ENCODE measurements at places on chromosomes 3 and 15.

- DNase-seq = no peak
These were observed 604 bp upstream of the EPB42 start for GRCh38 chr15:43221422-43221821.

DNA sequence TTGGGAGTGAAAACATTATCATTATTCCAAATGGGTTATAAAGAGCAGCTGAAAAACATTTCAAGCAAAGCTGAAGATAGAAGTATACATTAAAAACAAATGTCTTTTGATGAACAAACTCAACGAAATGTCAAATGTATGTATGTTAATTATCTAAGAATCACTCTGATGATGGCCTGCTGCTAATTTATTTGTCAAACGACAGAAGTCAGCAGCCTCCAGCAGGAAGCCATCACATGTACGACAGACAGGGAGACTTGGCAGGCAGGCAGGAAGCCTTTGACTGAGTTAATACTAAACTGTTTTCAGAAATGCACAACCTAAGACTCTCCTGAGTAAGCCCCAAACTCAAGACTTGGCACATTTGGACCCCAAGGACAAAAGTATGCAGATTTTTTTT, 491.1 kb downstream of the ZNF385D start:
- DNase-seq = no peak

DNA sequence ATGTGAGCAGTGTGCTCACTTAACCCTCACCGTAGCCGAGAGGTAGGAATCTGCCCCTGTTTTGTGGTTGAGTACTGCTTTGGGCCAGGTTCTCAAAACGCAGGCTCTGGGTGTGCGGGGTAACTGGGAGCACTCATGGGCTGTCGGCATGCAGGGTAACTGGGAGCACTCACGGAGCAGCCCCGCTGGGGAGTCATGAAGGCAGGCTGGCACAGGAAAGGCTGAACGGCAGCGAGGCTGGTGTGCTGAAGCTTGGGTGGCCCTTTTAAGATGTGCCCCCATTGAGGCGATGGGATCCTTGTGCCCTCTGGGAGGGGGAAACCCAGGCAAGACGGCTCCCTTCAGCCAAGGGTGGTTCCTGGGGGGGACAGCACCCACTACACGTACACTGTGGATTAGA, 44.6 kb upstream of the VPS8 start:
- DNase-seq = no peak

GRCh38 chr15:69536726-69537512, 84.3 kb downstream of the RPLP1 start:
- no peak for DNase-seq

DNA sequence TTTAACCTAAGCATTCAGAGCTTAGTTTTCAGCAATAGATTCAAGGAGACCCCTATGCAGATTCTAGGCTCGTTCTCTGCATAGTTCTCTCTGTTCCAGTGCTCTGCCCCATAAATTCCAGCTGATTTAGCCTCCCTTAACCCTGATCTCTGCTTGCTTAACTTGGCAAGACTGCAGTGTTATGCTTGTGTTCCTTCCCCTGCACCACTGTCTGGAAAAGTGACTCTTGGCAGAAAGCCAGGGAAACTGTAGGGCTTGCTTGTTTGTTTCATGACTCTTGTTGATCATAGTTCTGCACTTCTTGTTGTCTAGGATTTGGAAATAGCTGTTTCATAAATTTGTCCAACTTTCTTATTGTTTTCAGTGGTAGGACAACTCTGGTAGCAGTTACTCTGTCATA, 40.1 kb downstream of the ANAPC13 start:
- DNase-seq = peak; percentile 49

GRCh38 chr15:66489179-66489791, 8.3 kb downstream of the SNAPC5 start:
- DNase-seq = no peak

GRCh38 chr3:7204848-7205156, 343.9 kb downstream of the GRM7 start:
- DNase-seq = no peak

DNA sequence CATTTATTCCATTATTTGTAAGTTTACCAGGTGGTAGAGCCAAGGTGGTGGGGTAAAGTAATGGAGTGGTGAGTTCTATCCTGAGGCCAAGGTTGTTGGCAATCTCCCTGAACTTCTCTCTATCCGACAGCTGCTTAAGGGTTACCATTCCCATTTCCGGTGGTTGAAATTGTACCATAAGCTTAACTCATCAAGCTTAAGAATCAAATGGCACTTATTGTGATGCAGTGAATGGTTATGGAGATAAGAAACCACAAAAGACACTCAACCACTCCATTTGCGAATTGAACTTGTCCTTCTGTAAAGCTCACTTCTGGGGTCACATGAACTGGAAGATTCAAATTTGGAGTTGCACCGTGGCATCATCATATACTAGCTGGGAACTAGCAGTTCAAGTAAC, 287.4 kb upstream of the SLCO3A1 start:
- no peak for DNase-seq

- DNase-seq = no peak
These were observed 1.4 kb downstream of the CDAN1 start for GRCh38 chr15:42735382-42736165.

DNA sequence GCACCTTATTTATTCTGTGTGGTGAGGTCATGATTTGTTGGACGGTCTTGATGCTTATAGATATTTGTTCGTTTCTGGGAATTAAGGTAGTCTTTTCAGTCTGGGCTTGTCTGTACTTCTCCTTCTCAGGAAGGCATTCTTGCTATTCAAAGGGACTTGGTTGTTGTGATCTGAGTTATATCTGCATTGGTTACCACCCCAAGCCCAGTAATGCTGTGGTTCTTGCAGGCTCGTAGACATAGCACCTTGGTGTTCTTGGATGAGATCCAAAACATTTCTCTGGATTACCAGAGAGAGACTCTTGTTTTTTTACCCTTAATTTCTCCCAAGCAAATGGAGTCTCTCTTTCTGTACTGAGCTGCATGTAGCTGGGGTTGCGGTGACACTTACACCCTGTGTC, 128.0 kb upstream of the CBLB start:
- no peak for DNase-seq

- DNase-seq = no peak
These were observed 377.4 kb upstream of the RGMA start for GRCh38 chr15:93466380-93466779.

- no peak for DNase-seq
These were observed 298.5 kb upstream of the PPP2R3A start for GRCh38 chr3:135667061-135667460.

GRCh38 chr15:34514251-34514670, 69.2 kb downstream of the GOLGA8B start:
- no peak for DNase-seq

DNA sequence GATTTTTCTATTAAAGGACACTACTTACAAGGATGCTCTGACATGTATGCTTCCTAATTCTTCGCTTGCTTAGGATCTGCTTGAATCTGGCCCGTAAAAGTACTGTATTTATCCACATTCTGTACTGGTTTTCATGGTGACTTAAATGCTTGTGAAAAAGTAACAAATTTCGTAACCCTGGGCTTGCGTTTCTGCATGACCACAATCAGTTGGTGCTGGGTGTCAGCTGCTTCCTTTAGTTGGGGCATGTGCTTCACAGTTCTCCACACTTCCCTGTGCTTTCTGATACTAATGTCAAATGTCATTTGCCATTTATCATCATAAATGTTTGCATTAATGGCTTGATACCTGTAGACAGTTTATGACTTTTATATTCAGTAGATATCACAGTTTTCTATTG, 218.4 kb upstream of the MLF1 start:
- no peak for DNase-seq

DNA sequence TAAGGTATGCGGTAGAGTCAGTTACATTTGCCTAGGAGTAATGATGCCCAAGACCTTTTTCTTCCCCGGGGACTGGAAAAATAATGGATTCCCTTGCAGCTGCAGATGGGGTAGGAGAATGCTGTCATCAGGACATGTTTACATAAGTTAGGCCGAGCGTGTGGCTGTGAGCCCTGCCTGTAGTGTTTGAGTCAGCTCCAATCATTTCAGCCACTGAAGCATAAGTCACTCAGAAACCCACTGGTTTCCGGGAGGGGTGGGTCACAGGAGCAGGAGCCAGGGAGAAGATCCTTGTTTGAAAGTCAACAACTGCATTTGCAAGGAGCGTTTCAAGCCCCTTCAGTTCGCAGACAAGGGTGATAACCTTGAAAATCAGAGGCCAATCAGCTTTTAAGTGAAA, 562.3 kb downstream of the MCTP2 start:
- DNase-seq = no peak

DNA sequence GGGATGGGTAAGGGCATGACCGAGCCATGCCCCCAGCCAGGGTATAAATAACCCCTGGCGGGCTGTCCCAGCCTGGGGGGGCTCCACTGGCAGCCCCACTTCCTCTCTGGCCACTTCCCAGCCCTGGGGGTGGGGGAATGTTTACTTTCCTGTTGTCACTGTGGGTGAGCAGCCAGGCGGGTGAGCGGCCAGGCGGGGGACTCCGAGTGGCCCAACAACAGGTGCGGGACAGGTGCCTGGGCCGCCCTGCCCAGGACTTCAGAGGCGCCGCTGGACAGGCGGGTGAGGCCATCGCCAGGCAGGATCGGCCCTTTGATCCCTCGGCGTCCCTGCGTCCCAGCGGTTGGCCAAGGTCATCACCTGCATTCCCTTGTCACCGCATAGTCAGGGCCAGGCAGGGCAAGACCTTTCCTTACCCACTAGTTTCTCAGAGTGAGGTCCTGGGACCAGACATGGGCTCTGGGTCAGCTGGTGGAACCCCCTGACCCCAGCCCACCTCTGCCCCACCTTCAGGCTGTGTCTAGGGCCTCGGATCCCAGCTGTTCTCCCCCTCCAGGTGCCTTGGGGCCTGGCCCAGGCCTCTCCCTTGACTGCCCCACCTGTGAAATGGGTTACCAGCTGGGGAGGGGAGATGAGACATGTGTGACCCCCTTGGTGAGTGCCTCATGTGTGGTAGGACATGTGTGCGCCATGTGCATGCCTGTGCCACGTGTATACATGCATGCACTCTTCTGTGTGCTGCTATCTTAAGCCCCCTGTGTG, 16.6 kb downstream of the SEMA3F start:
- no peak for DNase-seq

GRCh38 chr3:183330881-183331280, 77.8 kb downstream of the B3GNT5 start:
- no peak for DNase-seq

GRCh38 chr3:174270841-174271240, 588.3 kb upstream of the NAALADL2 start:
- DNase-seq = peak; percentile 56

DNA sequence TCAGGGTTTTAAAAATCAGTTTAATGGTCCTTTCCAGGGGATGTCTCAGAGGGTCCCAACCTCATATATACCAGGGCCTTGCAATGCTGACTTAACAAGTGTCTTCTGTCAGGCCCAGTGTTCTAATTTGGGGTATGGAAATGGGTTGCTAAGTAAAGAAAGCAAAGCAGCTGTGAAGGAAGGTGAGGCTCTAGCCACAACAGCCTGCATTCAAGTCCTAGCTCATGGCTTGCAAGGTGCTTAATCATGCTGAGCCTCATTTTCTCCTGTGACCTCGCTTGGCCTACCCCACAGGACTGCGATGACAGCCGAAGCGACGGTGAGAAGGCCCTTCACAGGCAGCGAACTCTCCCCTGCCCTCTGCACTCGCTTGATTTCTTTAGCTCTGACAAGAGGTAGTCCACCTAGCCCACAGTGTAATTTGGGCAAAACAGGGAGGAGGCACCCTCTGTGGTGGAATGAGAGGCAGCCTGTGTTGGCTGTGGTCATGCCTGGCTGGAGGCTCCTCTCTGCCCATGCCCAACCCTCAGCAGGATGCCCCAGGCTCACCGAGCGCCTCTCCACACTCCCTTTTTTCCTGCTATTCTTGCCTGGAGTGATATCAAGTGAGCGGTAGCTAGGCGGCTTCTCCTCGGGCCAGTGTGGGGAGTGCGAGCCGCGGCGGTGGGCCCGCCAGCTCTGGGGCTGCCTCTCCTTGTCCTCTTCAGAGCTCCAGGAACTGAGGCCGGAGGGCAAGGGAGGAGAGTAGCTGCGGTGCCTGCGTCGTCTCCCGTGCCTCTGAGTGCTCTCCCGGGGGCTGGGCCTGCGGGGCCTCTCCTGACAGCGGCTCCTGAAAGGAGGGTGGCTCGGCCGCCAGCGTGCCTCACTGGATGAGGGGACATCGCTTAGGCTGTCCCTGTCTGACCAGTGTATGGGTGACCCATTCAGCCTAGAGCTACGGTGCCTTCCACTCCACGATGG, 29.2 kb downstream of the ILDR1 start:
- no peak for DNase-seq

- no peak for DNase-seq
These were observed 12.2 kb upstream of the NMD3 start for GRCh38 chr3:161208931-161209330.

- DNase-seq = no peak
These were observed 7.6 kb upstream of the C3orf38 start for GRCh38 chr3:88142094-88142624.

- DNase-seq = no peak
These were observed 38.8 kb upstream of the PLOD2 start for GRCh38 chr3:146199762-146200161.

DNA sequence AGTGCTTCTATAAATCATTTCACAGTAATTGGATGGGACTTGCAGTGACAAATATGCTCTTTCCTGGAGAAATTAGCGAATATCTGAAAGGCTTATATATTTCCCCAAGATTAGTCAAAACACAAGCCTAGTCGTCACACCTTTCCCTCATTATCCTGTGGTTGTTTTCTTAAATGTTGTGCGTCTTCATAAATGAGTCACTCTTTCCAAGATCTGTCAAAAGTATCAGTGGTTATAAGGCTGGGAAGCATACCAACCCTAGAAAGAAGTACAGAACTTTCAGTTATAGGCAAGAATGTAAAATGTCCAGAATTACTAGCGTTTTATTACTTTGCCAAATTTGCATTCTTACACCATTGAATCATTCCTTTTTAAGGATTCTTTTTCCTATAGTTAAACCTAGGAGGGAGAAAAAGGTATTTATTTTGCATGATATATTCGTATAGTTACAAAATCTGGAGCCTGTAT, 33.6 kb downstream of the TMEM212 start:
- DNase-seq = peak; percentile 96

- no peak for DNase-seq
These were observed 52.6 kb downstream of the RFTN1 start for GRCh38 chr3:16460886-16461285.

- DNase-seq = peak; percentile 97
These were observed 46.1 kb downstream of the BTD start for GRCh38 chr3:15647611-15648167.

GRCh38 chr3:70180664-70181063, 131.8 kb downstream of the MDFIC2 start:
- no peak for DNase-seq
